ENCODE measurements at places on chromosomes 12 and 14. TPM values are rescaled to one million over a fixed set of nuclear protein-coding genes. Genes with fewer than 3 reads are reported as not detected.

Gene TTC5
- total RNA-seq, result 20.4 TPM

Gene KRT74
- total RNA-seq, result 0.87 TPM

Gene NTN4
- 84.9 TPM for total RNA-seq

Gene SEL1L
- 40.7 TPM for total RNA-seq

Gene CCDC177
- 1.7 TPM for total RNA-seq

Gene MMP19
- 1.3 TPM for total RNA-seq

Gene P2RX2
- total RNA-seq, result 2.2 TPM

Gene B4GALNT1
- 3.2 TPM for total RNA-seq

Gene PMCH
- not detected for total RNA-seq

Gene TOMM20L
- total RNA-seq, result 33.1 TPM

Gene IL31
- total RNA-seq, result not detected

Gene SLC6A15
- total RNA-seq, result 1.7 TPM

Gene GLS2
- total RNA-seq, result 4.7 TPM

Gene PSEN1
- total RNA-seq, result 78.4 TPM

Gene PRB2
- total RNA-seq, result not detected

Gene MYH6
- 0.12 TPM for total RNA-seq

Gene RPL10L
- 45.8 TPM for total RNA-seq
